GM20000 (cell line): ENCODE measurements at places on chromosomes 3 and 15.
A peak's percentile ranks its signal among the peaks of the same experiment; 100 is the strongest.

GRCh38 chr15:23648920-23649515 lies 1.4 kb upstream of the MAGEL2 start:
- DNase-seq: no peak

- DNase-seq: peak; percentile 24
Measured at GRCh38 chr3:100602506-100603444, 6.6 kb upstream of the ADGRG7 start.

DNA sequence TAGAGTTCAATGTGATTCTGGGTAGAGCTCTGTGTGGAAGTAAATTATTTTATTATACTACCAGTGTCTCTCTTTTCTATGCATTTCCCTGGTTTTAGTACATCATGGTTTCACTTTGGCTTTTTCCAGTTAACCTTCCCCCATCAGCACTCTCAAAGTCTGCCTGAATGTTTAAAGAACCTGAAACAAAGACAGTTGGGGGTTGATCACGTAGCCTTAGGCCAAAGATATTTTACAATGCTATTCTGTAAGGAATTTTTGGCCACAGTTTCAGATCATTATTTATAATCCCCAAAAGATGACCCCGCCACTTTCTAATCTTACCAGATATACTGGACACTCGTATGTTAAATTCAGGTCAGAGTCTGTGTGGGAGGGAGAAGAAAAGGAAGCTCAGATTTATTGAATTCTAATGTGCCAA lies 156.3 kb upstream of the TMC3 start:
- no peak for DNase-seq

GRCh38 chr15:34654625-34655024 lies 71.2 kb upstream of the GOLGA8B start:
- no peak for DNase-seq

GRCh38 chr15:88341006-88341405 lies 84.5 kb upstream of the NTRK3 start:
- no peak for DNase-seq

GRCh38 chr3:181622365-181622764 lies 89.4 kb upstream of the SOX2 start:
- no peak for DNase-seq

DNA sequence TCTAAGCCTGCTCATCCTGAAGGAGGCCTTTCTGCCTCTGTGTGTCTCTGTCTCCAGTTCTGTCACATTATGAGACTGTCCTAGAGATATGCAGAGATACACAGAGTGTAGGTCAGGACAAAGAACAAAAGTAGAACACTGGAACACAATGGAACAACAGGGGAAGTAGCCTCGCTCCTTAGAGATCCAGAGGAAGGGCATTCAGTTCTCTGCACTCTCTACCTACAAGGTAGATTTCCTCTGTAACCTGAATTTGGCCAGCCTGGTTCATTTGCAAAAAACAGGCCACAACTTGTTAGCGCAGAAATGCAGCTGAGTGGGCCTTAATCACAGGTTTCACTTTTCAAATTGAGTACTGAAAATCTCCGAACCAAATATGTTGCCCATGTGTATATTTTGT lies 19.4 kb downstream of the NEK10 start:
- DNase-seq: no peak

DNA sequence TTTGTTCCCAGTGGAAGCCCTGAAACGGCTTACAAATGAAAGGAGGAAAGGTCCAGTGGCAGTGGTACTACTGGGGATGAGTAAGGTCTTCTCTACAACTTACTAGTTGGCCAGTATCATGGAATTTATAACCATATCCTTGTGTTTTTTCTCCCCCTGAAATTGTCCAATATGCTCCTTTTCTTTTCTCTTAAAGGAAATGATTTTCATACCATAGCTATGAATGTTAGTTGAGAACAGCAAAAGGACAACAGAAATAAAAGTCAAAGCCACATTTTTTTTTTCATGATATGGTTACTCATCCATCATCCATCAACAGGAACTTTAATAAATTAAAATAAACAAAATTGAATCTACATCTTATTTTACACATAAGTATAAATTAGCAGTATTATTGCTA lies 450.4 kb downstream of the MFSD1 start:
- DNase-seq: no peak

DNA sequence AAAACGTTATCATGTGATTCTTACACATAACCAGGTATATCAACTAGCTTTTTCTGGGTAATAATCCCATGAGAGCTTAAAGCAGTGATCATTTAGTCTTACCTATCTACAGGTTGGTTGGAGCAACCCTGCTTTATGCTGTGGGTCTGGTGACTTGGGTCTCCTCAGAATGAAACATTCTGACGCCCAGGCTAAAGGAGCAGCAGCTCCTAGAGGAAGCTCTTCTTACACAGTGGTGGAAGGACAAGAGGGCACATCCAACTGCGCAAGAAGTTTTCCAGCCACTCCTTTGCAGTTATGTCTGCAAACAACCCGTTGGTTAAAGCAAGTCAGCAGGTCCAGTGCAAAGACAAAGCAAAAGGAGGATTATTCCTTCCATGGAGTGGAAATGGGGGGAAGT lies 377.5 kb downstream of the EDEM1 start:
- DNase-seq: no peak

- peak; percentile 57 for DNase-seq
Measured at GRCh38 chr3:71926262-71926600, 141.3 kb upstream of the PROK2 start.

DNA sequence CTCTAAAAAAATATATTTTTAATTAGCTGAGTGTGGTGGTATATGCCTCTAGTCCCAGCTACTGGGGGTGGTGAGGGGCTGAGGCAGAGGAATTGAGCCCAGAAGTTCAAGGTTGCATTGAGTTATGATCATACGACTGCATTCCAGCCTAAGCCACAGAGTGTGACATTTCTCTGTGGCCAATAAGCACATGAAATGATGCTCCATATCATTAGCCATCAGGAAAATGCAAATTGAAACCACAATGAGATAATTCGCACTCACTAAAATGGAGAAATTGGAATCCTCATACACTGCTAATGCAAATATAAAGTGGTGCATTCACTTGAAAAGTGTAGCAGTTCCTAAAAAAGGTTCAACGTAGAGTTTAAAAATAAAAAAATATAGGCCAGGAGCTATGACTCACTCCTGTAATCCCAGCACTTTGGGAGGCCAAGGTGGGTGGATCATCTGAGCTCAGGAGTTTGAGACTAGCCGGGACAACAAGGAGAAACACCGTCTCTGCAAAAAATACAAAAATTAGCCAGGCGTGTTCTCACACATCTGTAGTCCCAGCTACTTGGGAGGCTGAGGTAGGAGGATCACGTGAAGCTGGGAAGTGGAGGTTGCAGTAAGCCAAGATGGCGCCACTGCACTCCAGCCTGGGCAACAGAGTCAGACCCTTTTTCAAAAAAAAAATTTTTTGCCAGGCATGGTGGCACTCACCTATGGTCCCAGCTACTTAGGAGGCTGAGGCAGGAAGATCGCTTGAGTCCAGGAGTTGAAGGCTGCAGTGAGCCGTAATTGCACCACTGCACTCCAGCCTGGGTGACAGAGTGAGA lies 35.2 kb downstream of the IFT122 start:
- DNase-seq: no peak

DNA sequence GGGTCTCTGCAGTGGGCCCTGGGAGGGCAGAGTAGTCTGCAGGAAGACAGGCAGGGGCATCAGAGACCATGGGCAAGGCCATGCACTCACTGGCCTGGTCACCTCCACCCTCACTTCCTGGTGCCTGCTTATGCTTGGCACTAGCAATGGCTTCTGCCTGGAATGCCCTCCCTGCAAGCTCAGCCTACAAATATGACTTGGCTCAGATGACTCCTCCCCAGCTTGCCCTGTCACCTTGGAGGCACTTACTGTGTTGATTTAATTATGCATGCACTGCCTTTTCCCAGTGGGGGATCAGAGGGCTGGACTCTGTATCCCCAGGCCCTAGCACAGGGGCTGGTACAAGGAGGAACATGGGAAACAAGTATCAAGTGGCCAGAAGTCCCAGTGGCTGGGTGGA lies 7.8 kb downstream of the C3orf18 start:
- no peak for DNase-seq

DNA sequence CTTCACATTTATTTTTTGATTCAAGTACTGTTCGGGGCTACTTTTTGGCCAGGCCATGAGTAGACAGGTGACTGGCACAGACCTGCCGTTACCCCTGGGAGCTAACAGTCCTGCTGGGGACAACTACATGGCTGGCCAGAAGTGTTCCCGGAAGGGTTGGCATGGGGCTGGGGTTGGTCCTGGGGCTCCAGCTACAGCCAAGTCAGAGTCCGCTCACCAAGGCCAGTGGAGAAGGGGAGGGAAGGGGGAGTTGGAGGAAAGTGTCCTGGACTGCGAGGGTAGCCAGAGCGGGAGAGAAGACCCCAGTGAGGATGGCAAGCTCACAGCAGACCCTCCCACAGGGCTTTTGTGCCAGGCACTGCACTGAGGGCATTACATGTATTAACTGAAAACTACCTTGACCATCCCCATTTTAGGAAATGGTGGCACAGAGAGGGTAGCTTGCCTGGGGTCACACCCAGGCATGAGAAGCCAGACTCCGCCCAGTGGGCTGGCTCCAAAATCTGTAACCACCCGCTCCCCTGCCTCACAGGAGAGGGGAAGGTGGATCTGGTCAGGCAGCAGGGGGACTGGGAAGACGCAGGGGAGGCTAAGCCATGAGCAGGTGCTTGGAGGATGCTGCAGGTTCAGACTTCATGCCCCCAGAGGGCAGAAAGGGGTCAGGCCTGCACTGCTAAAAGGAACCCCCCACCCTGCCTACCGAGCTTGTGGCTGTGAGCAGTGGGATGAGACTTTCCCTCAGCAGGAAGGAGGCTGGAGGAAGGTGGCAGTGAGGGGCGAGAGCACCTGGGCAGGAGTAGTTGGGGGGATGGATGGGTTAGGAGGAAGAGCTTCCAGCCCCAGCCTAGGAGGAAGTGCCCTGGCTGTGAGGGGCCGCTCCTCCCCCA lies 38.3 kb upstream of the ESYT3 start:
- DNase-seq: no peak

- no peak for DNase-seq
Measured at GRCh38 chr3:13348661-13349396, 71.3 kb downstream of the NUP210 start.

DNA sequence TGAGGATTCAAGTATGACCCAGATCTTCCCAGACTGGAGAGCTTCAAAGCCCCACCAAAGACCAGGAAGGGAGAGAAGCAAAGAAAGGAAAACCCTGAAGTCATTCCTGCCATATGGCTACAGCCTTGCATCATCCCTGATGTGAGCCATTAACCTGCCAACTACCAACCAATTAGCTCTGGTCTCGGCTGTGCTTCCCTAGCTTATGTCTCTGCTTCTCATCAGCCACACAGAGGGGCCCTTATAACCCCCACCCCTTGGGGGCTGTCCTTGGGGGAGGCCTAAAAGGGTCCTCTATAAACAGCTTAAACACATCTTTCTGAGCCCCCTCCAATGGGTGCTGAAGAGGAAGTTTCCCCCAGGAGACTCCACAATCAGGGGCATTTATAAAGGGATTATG lies 52.8 kb downstream of the NOX5 start:
- DNase-seq: no peak

- no peak for DNase-seq
Measured at GRCh38 chr15:78260489-78260888, 3.9 kb upstream of the DNAJA4 start.

DNA sequence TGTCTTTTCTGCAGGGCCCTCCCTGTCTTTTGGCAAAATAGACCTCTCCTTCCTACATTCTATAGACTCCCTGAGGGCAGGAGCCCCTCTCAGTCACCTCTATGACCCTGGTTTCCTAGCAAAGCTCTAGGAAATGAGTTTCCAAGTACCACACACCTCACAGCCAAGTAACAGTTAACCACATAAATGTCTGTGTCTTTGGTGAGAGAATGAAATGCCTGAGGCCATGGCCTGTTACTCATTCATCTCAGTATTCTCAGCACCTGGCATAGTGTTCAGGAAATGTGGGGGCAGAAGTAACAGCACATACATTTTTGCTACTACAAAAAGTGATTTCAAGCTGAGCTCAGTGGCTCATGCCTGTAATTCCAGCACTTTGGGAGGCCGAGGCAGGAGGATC lies 21.0 kb downstream of the RFT1 start:
- peak; percentile 17 for DNase-seq

DNA sequence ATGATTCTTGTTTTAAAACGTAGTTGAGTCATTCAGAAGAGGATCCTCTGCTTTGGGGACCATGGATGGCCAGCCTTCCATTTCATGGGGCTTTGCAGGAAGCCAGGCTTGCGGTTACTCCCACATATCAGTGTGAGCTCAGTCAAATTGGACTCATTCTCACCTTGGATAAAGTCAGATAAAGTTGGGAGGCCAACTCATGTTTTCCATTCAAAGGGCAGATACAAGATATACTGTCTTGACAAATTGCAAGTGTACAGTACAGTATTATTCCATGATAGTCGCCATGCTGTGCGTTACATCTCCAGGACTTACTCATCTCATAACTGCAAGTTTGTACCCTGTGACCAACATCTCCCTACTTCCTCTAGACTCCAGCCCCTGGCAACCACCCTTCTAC lies 25.5 kb upstream of the B3GNT5 start:
- no peak for DNase-seq

- DNase-seq: no peak
Measured at GRCh38 chr3:101778385-101779046, 495 bp upstream of the NXPE3 start.

DNA sequence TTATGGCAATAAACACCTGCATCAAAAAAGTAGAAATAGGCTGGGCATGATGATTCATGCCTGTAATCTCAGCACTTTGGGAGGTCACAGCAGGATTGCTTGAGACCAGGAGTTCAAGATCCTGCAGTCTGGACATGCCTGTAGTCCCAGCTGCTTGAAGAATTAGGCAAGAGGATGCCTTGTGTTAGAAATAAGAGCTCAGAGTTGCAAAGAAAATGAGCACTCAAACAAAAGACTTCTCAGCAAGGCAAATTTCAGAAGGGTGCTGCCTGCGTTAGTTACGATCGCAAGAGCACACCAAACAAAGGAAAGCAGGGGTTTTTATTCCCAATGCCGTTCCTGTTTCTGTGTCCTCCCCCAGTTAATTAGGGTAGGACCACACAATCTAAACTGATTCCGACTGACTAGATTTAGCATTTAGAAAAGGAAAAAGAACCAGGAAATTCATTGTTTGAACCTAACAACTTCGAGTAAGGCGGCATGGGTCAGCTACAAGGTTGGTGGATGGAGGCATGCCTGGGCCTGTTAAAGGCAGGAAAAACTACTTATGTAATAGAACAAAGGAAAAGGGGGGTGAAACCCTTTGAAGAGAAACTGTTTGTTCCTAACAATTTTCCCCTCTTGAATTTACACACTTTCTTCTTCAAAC lies 55.5 kb downstream of the DLG1 start:
- DNase-seq: no peak
